CD4-positive, alpha-beta T cell treated with Interleukin-17A for 4 hours (primary cell): ENCODE measurements at places on chromosomes 16 and 17.

DNA sequence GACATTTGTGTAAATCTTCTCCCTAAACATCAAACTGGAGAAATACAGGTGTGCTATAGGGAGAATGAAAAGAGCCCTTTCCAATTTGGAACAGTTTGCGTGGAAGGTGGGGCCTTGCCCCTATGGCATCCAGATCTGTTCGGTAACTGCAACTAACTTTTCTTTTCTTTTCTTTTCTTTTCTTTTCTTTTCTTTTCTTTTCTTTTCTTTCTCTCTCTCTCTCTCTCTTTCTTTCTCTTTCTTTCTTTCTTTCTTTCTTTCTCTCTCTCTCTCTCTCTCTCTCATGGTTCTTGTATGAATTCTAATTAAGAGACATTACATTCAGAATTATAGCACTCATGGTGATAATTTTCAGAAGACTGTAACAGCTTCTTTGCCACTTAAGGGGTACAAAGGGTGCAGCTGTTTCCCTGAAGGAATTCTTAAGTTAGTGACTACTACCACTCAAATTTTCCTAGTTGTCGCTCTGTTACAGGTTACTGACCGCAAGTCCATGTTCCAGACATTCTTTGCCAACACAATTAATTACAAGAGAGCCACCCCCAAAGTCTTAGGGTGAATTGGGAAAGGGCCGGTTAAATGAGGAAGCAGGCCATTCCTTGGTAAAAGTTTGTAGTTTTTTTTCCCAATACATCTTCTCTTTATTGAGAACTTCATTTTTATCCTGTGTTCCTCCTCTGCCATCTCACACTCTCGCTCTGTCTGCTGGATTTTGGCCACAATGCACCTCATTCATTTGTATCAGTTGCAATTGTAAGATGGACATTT, 69.8 kb downstream of the KSR1 start:
- no peak for DNase-seq

GRCh38 chr17:10870336-10871050, 32.6 kb upstream of the PIRT start:
- DNase-seq: no peak

DNA sequence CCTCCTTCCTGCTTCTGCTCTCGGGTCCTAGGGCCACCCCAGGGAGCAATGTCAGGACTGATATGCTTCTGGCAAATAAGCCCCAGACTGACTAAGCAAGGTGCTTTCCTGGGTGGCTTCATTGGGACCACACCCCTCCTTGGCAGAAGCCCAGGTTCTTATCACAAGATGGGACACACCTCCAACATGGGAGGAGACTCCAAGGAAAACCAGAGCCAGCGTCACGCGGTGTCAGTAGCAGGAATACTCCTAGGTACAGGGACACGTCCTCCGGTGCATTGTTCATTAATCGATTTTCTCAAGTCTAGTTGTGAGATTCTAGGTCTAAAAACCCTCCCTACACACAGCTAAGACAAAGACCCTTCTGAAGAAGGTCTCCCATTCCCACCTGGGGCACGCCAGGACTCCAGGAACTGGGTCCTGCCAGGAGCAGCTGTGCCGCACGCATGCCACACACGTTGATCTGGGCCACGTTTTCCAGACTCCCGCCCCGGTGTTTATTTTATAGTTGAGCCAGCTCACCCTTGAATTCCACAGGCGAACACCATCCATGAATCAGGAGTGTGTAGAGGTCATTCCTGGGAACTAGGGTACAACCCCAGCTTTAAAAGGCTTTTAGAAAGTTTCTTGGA, 30.8 kb downstream of the FA2H start:
- no peak for DNase-seq

GRCh38 chr17:79125503-79125902, 50.9 kb downstream of the ENGASE start:
- DNase-seq: no peak

DNA sequence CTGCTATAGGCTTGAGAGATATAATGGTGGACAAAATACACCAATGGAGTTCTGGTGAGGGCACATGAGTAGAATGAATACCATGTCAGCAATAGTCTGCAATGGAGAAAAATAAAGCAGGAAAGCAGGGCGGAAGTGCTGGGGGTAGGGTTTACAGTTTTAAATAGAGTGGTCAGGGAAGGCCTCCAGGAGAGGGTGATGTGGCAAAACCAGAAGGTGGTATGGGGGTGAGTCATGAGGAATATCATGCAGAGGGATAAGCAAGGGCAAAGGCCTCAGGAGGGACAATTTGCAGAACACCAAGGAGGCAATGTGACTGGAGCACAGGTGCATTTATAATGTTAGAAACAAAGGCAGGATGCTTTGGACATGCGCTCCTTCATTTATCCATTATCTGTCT, 102.0 kb downstream of the ITFG1 start:
- no peak for DNase-seq

- DNase-seq: no peak
Measured at GRCh38 chr16:30088237-30088831, 3.4 kb downstream of the TBX6 start.

DNA sequence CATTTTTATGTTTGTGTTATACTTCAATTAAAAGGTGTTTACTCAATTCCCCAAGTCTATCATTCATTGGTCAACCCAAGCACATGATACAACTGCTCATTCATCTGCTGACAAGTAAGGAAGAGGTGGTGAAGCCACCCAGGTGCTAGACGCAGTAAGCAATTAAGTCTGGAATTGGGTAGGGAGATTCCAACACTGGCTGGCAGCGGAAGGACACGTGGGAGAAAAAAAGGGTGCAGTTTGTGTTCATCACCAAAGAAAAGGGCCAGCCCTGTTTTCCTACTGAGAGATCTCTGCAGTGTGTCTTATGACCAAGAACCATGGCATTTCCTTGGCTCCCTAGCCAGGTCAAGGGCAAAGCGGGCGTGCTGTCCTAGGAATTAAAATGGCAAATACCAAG, 11.8 kb upstream of the ZNF23 start:
- DNase-seq: no peak

GRCh38 chr16:68283346-68283745, 19.0 kb downstream of the SLC7A6 start:
- DNase-seq: no peak

- DNase-seq: no peak
Measured at GRCh38 chr17:71703701-71704100, 417.1 kb upstream of the SOX9 start.

GRCh38 chr16:67931712-67932461, at the start of gene CTRL:
Gene CTRL (minus strand): TSS chr16:67931862. CDS start chr16:67931852, 10 bp downstream.
- DNase-seq: no peak

DNA sequence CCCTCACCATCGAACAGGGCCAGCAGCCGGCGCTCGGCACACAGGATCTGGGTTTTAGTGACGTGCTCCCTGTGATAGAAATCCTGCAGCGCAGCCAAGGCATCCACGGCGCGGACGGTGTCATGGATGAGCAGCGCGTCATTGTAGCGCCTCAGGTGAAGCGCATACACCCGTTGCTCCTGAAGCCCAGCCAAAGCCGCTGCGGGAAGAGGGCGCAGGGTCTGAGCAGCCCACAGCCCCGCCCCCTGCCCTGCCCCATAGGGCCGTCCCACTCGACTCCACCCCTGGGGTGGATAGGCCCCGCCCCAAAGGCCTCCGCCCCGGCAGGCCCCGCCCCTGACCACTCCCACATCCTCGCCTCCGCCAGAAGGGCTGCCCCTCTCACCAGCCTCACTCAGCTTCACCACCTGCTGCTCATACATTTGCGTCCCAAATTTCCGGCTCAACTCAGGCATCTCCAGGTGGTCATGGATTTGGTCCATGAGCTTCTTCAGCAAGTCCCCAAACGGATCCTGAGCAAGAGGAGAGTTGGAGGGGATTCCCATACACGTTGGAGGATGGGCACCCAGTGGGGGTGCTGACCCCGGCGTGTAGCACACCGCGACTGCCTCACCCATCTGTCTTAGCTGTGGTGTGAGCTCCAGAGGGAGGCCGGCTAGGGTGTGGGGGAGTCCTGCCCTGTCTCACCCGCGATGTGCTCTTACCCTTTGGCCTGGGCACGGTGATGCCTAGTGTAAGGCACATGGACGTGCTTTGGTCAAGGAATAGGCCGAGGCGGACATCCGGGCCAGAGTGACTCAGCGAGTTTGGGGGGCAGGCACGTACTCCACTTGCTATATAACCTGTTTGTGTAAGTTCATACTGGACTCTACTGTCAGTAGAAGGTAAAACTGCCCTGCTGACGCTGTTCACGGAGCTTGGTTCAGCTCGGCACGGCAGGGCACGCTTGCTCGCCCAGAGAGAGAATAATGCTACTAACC, 4.6 kb downstream of the DHX58 start:
- DNase-seq: peak; percentile 95

- no peak for DNase-seq
Measured at GRCh38 chr17:1588821-1589585, 26.4 kb upstream of the PITPNA start.

- no peak for DNase-seq
Measured at GRCh38 chr17:33263396-33263795, 29.7 kb downstream of the ASIC2 start.

DNA sequence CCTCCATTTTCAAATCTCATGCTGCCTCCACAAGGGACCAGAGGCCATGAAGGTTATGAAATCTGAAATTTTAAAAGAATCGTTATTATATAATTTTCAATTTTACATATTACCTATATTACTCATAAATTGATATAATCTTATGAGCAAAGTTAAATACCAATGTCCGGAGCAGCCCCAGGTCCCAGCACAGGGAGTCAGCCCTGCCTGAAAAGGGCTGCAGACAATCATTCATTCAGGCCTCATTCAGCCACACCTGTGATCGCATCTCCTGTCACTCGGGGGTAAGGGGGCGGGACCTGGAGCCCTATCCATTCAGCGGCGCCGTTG, 172.5 kb downstream of the AHSP start:
- DNase-seq: no peak

DNA sequence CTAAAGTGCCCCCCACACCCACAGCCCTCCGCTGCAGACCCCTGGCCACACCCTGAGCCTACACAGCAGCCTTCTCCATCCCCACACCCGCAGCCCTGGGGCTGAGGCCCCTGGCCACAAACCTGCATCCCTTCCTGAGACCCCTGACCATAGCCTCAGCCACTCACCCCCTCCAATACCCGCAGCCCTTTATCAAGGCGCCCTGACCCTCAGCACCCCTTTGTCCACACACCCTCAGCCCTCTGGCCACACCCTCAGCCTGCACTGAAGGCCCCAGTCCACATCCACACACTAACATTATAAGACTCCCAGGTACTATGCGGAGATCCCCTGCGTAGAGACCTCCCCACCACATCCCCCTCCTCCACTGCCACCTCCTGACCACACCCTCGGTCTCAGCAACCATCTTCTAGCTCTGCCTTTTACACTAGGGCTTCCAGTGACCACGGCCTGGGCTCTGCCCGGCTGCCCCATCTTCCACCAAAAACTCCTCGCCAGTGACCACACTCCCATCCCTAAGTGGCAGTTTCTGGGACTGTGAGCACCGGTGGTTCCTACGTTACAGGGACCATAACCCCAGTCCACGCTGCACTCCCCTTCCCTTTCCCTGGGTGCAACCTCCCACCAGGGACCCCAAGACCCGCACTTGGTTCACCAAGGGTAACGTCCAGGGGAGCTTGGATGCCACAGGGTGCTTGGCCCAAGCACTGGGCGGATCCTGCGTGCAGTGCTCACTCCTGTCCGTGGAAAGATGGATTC, 818 bp downstream of the TPPP3 start:
- DNase-seq: no peak

GRCh38 chr16:50863644-50864144, 121.8 kb downstream of the CYLD start:
- no peak for DNase-seq

- no peak for DNase-seq
Measured at GRCh38 chr17:954431-955164, 25.0 kb downstream of the NXN start.

DNA sequence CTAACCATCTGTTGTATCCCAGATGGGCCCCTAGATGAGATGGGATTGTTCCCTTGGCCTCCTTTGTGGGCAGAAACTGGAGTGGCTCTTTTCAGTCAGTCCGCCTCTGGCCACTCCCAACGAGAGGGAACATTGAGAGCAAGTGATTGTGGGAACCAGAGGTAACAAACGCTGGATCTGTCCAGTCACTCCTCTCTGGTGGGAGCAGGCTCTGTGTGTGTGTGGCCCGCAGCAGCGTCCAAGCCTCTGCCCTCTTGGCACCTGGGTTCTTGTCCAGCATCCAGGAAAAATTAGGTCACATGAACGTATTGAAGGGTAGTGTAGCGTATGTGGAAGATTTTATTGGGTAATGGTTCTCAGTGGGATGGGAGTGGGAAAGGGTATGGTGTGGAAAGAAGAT, 101.9 kb upstream of the COX10 start:
- no peak for DNase-seq

GRCh38 chr16:75099075-75099667, 17.4 kb downstream of the LDHD start:
- no peak for DNase-seq

DNA sequence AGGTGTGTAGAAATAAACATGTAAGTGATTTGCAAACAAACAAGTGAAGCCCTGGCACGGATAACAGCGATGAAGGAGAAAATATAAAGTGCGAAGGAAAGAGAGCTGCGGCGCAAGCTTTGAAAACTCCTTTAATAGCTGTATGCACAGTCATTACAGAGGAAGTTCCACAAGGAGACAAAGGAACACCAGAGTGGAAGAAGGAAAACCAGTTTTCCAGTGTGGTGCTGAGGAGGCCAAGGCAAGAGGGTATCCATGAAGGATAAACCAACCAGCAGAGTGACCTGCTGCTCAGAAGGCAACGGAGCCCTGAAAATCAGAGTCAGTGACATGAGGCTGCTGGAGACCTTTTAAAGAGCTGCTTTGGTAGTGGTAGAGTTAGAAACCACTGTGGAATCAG, 24.4 kb downstream of the METTL16 start:
- no peak for DNase-seq

DNA sequence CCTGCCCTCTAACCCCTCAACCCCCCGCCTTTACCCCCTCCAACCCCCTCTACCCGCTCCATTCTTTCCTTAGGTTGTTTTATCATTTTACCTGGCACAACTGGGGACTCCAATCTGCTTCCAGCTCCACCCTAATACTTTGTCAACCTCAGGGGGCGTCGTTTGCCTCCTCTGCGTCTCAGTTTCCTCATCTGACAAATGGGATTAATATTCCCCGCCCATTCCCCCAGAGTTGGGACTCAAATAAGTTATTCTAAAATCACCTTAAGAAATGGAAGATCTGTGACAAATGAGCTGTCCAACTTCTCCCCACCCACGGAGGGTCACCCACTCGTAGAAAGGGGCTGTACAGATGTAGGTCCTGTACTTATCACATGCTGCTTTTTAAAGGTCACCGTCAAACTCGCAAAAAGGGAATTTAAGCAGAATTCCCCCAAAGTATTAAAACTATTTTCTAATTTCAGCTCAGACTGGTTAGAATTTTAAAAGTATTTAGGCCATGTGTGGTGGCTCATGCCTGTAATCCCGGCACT, 40.6 kb upstream of the CPNE2 start:
- DNase-seq: no peak
